ENCODE measurements at places on chromosomes 5 and 9. TPM values are rescaled to one million over a fixed set of nuclear protein-coding genes. Genes with fewer than 3 reads are reported as not detected.

Gene GRXCR2
- total RNA-seq: not detected

Gene ZFP2
- 2.6 TPM for total RNA-seq

Gene ACTBL2
- under 0.01 TPM for total RNA-seq

Gene GFM2
- total RNA-seq: 27.4 TPM

Gene WNT8A
- not detected for total RNA-seq

Data from bronchial smooth muscle cell (primary cell).